ENCODE measurements at places on chromosomes 3 and 15.

DNA sequence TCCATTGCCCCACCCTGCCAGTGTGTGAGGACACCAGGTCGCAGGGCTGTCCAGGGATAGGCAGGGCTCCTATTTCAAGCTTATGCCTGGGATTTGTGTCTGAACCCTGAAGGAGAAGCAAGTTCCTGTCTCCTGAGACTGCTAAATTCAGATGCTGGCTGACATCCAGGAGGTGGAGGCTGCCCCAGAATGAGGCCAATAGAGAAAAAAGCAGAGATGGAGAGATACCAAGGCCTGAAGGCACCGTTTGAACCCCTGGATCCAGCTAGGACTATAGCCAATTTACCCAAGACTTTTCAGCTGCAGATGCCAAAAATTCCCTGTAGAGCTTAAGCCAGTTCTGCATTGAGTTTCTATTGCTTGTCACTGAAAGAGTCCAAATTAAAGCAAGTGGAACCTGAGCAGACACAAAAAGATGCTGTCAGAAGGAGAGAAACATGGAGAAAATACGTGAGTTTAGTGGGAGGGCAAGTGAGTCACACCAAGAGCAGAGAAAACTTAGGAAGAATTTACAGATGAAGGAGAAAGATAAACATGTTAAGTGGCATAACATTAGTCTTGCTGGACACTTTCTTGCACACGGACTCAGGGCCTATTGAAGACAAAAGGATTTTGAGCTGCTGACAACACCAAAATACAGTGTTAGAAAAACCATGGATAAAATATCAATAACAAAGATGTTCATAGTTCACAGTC, 148.6 kb downstream of the CNTN3 start:
- DNase-seq = no peak

GRCh38 chr15:40088929-40089755, 19.5 kb downstream of the BMF start:
- no peak for DNase-seq

DNA sequence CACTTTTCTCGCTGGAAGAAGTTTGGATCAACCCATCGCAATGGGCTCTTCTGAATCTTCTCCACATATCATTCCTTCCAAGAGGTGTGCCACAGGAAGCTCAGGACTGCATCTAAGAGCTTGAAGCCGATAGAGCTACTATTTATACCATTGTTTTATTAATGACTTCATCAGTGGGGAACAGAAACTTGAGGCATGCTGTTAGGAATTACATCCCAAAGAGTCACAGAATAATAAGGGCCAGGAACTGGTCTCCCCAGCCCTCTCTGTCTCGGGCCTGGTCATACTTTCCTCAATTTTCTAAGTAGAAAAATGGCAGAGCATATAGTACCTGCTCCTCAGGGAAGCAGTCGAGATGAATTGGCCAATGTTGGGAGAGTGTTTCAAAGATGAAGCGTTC, 16.9 kb upstream of the C15orf61 start:
- no peak for DNase-seq

GRCh38 chr3:4943549-4943948, 35.7 kb upstream of the BHLHE40 start:
- no peak for DNase-seq

DNA sequence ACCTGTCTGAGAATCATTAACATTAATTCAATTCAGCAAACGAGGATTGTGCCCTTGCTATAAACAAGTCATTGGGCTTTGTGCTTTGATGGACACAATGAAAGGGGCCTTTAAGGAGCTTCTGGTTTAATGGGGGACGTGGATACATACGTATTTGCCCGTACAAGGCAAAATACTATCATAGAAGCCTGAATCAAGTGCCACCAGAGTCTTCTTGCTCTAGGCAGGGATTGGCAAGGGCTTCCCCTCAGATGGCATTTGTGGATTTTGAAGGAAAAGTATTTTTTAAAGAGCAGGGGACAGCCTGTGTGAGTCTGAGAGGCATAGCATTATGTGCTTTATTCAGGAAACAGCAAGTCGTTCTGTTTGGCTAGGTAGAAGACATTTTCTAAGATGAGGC, 83.7 kb upstream of the NEDD4 start:
- DNase-seq = no peak

DNA sequence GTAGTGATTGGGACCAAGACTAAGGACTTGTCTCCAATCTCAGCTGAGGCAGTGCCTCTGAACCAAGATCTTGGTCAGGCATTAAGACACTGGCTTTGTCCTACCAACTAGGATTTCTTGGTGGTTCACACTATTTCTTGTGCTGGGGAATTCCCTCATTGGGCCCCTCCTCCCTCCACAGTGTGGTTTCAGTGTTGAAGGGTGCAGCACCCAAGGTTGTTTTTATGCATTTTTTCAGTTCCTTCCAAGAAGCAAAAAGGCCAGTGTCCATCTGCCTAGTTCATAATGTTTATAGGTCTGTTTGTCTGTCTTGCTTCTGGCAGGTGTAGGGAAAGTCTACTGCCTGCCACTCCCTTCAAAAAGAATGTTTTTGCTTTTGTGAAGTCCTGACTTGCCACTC, 10.6 kb upstream of the ITPKA start:
- DNase-seq = no peak

DNA sequence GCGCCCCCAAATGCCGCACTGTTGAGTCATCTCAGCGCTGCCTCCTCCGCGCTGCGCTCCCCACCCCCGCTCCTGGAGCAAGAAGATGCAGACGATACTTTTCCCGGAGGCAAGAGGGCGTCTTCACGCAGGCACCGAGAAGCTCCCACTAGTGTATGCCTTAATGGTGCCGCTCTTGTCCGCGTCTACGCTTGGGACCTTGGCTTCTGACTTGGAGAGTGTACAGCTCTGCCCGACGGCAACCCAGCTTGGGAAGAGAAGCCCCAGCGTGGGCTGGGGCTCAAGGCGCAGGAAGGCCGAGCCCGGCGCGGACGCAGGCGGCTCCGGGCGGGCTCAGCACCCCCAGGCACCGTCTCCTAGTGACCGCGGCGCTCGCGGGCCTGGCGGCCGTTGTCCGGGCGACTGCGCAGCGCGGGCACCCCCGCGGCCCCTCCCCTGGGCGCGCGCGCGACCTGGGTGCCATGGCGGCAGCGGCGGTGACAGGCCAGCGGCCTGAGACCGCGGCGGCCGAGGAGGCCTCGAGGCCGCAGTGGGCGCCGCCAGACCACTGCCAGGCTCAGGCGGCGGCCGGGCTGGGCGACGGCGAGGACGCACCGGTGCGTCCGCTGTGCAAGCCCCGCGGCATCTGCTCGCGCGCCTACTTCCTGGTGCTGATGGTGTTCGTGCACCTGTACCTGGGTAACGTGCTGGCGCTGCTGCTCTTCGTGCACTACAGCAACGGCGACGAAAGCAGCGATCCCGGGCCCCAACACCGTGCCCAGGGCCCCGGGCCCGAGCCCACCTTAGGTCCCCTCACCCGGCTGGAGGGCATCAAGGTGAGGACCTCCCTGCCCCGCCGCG, at the start of gene P4HTM:
Gene P4HTM (plus strand): TSS at position 446 of the 840 bp plus-strand sequence. CDS start 16 bp downstream, at position 462.
- DNase-seq = peak; percentile 80

GRCh38 chr3:133994166-133994890, 35.4 kb downstream of the SLCO2A1 start:
- DNase-seq = no peak

- DNase-seq = no peak
These were observed 379.3 kb upstream of the CBLB start for GRCh38 chr3:106247902-106248684.

DNA sequence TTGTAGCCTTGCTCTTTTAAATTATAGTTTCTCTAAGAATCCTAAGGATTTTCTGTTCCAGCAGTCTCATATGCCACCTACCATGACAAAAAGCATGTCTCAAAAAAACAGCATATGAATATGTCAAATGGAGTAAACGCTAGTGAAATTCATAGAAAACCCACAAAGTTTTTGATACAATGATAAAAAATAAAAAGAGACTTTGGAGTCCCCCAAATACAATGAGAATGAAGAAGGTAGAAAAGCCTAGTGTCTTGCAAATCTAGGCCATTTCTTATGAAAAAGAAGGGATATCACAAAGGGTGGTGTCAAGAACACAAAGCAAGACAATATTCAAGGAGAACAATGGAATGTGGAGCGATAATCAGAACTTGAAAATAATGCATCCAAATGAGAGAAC, 668.5 kb downstream of the PLOD2 start:
- DNase-seq = no peak

GRCh38 chr3:64575211-64575844, 112.5 kb downstream of the ADAMTS9 start:
- DNase-seq = no peak

- no peak for DNase-seq
These were observed 61.8 kb downstream of the ATP11B start for GRCh38 chr3:182855076-182855475.

GRCh38 chr3:13299531-13300155, 120.5 kb downstream of the NUP210 start:
- no peak for DNase-seq

- no peak for DNase-seq
These were observed 38.8 kb downstream of the HACL1 start for GRCh38 chr3:15562560-15562959.

GRCh38 chr3:195075941-195076875, 194.8 kb downstream of the XXYLT1 start:
- DNase-seq = peak; percentile 5

DNA sequence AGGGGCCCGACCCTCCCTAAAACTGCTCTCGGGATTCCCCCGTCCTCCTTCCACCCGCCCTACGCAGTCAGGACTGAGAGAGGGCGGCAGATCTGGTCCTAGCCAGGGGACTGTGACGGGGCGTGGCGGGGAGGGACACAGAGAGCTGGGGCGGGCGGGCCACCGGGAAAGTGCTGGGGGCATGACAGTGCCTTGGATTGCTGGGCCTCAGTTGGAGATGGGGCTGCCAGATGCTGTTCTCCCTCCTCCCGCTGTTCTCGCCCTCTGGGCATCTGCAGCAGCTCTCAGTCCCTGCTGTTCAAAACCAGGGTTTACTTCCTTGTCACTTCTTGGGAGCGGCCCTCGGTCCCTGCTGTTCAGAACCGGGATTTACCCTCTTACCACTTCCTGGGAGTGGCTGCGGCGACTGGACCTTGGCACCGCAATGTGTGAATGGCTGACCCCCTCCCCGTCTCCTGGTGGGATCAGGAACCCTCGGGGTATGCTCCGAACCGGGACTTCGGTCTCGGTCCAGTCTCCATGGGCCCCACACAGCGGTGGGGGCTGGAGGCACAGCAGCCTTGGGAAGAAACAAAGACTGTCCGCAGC, 1.8 kb upstream of the RPP25 start:
- DNase-seq = peak; percentile 56

GRCh38 chr3:112651516-112651915, 10.6 kb upstream of the CCDC80 start:
- DNase-seq = no peak

DNA sequence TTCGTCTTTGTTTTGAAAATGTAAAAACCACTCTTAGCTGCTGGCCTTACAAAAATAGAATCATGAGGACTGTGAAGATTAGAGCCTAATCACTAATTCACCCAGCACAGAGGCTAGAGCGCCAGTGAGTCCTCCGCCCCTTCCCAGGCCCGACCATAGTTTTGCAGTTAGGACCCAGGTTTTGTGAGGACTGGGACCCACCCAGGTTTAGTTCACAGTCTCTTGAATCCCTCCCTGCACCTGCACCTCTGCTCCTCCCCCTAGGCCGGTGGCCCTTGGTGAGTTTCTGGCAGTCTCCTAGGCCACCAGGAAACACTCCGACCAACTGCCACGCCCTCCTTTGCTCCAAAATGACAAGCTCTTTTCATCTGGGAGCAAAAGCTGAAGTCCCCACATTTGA, 136.0 kb upstream of the CCDC54 start:
- peak; percentile 3 for DNase-seq

DNA sequence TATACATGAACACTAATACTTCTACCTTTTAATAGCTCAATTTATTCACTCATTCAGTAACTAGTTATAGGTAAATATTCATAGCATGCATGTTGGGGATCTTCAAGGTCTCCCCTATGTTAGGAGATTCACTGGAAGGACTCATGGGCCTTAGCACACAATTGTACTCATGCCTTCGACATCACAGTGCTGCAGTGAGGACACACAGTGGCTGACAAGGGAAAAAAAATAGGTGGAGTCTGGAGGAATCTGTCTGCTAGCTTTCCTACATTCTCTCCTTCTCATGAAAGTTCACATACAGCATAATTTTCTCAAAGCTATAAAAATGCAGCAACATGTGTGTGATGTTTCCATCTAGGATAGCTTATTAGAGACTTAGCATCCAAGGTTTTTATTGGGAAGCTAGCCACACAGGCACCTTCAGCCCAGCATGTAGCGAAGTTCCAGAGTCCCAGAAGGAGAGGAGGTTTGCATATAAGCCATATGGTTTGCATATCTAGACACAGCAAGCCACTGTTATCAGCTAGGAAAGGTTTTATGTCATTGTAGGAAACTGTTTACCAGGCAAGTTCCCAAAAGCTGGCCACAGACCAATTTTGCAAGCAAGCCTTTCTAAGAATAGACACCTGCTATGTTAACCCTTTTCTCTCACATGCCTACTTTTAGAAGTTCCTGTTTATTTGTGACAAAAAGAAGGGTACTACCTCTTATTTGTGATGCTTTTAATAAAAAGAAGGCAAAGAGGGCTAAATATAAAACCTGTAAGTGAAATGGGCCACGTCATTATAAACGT, 46.4 kb downstream of the MORC1 start:
- DNase-seq = peak; percentile 26

DNA sequence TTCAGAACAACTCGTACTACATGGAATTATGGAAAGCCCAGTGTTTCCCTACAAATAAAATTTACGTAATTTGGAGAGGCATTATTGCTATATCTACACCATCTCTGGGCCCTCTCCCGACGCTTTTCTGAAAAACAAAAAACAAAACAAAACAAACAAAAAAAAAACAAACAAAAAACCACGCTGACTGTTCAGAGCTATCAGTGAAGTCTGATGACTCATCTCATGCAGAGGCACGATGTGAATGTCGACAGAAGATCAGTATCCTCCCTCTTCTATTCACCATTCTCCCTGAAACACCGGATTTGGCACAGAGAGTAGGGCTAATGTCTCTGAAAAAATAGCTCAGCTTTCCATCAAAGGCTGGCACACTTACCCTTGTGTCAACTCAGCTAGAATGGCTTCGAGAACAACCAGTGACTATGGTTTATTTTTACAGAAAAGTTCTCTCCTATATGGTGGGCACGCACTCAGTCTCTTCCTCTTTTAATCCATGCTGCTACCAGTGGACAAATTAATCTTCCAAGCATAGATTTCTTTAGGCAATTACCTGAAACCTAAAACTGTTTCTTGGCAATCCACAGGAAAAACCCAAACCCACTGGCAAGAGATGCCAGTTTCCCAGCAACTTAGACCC, 1.5 kb downstream of the CRBN start:
- no peak for DNase-seq

- DNase-seq = no peak
These were observed 369.6 kb upstream of the AZI2 start for GRCh38 chr3:28718074-28718849.

- no peak for DNase-seq
These were observed 137.1 kb downstream of the CBLB start for GRCh38 chr3:105731686-105732085.

- DNase-seq = peak; percentile 21
These were observed 40.2 kb upstream of the LPP start for GRCh38 chr3:188113756-188114155.

GRCh38 chr15:48888191-48888590, 10.3 kb downstream of the EID1 start:
- DNase-seq = no peak

- no peak for DNase-seq
These were observed 129.6 kb downstream of the CTNNB1 start for GRCh38 chr3:41328926-41329325.
